ENCODE measurements at places on chromosomes 3 and 15. TPM values are rescaled to one million over a fixed set of nuclear protein-coding genes. Genes with fewer than 3 reads are reported as not detected.

GRCh38 chr3:16741890-16742289 is 136.7 kb upstream of the DAZL start:
- no peak for DNase-seq

The INKA1 gene
- total RNA-seq: not detected

The LYZL4 gene
- total RNA-seq: not detected

GRCh38 chr3:66115858-66116654 is 77.3 kb upstream of the MAGI1 start:
- DNase-seq: peak; percentile 75

- no peak for DNase-seq
These were observed 58.1 kb downstream of the SLC6A6 start for GRCh38 chr3:14460342-14461005.

GRCh38 chr3:139944256-139944910 is 9.4 kb downstream of the CLSTN2 start:
- no peak for DNase-seq

DNA sequence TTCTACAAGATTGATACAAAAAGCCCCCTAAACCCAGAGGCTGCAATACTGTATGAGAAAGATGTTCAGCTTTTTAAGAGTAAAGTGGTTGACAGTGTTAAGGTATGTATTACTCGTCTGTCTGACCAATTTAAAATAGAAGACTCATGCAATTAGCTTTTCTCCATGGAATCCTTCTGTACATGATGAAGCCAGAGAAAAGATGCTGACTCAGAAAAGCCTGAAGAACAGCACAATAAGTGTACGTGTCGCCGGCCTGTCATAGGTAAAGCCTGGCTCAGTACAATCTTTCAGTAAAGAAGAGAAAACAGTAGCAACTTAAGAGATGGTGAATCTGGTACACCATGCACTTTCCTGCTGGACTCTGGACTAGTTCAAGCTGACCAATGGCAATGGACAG is 16.4 kb downstream of the NEK4 start:
- DNase-seq: no peak

- peak; percentile 67 for DNase-seq
These were observed 26.3 kb upstream of the MTHFS start for GRCh38 chr15:79923079-79923514.

DNA sequence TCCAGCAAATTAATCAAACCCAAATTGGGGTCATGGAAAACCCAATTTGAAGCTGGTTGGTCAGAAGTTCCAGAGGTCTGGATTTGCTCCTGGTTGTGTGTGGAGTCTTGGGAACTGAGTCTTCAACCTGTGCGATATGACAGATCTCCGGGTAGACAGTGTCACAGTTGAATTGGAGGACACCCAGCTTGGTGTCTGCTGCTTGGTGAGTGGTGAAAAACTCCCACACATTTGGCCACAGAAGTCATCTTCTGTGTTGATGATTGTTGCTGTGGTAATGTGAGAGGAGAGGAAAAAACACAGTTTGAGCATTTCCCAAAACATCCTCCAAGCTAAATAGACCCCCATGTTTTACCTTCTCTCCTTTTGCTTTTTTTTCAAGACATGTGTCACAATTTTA is 218.1 kb downstream of the TP63 start:
- DNase-seq: no peak

DNA sequence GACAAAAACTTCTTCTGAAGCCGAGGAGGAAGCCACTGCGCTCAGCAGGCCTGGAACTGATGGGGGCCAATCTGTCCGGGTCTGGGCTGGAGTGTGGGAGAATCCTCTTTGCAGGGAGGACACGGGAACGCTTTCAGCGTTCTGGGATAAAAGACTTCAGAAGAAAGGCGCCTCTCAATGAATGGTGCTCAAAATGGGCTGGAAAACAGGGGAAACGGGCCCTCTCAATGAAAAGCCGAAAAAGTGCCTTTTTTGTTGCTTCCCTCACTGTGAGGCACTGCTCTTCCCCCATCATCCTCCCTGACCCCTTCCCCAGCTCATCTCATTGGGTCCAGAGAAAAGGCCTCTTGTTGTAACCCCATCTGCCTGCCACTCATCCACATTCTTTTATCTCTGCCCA is 119.5 kb upstream of the LRIG1 start:
- DNase-seq: no peak

DNA sequence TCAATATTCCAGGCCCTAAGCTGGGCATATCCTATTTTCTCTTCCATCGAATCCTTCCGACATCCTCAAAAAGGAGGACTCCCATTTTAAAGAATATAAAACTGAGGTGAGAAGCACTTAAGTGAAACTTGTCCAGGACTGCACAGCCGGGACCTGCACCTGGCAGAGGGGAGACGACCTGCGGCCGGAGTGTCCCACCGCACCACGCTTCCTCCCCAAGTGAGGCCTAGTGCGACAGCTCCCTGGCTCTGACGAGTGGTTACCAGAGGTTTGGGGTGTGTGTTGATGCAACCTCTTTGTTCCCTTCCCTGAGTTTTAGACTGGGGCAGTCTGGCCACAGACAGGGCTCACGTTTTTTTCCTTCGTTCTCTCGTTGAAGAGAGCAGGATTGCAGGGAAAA is 24.9 kb upstream of the ATP2B2 start:
- no peak for DNase-seq

GRCh38 chr15:39555885-39556284 is 25.0 kb upstream of the THBS1 start:
- no peak for DNase-seq

DNA sequence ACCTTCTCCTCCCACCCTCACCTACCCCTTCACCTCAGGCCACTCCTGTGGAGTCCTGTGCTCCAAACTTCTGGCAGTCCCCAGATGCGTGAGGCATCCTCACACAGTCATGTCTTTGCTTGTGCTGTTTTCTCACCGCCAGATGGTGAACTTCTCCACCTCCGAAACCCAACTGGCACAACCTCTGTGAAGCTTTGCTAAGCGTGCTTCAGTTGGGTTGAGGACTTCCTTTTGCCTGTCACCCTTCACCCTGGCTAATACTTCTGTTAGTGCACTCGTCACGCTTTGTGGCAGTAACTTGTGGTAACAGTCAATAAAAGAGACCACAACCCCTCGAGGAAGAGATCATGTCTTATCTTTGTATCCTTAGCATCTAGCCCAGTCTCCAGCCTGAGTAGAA is 42.0 kb upstream of the SKOR1 start:
- DNase-seq: no peak

GRCh38 chr3:23816721-23817120 is 11.0 kb downstream of the UBE2E1 start:
- DNase-seq: no peak

GRCh38 chr15:78438619-78439285 is 736 bp downstream of the IREB2 start:
- no peak for DNase-seq

- DNase-seq: no peak
These were observed 18.9 kb upstream of the COPG1 start for GRCh38 chr3:129230311-129231019.

- DNase-seq: no peak
These were observed 2.9 kb downstream of the THBS1 start for GRCh38 chr15:39583596-39584265.

The ANKRD63 gene
- total RNA-seq: 0.28 TPM

DNA sequence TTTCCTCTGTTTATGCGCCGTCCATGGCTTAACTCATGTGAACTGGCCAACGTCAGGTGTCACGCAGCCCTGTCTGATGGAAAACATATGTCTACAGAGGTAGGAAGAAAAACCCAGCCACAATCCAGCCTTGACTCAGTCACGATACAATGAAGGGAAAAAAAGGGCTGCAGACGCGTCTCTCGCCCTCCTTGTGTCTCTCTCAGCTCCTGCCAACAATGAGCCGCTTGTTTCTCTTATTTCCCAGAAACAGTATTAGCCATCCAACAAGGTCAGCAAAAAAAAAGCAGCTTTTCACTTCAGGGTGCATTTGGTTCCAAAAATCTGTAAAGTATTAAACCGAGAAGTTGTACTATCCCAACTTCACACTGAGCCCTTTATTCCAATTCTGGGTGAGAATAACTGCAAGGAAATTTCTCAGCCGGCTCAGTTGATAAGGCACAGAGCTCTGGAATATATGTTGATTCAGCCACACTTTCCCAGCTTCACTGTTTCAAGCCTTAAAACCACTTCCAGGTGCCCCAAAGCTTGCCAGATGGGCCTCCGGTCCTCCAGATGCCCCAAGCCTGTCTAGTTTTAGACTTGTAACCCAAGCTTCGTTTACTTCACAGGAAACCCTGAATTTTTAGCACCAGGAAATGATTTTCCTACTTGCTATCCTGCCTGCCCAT is 79.4 kb downstream of the TM4SF4 start:
- no peak for DNase-seq

The CLEC3B gene
- 1.1 TPM for total RNA-seq

The APOD gene
- 62.0 TPM for total RNA-seq

The CAMK2N2 gene
- total RNA-seq: 0.66 TPM

GRCh38 chr3:89038869-89039268 is 68.6 kb upstream of the EPHA3 start:
- no peak for DNase-seq

DNA sequence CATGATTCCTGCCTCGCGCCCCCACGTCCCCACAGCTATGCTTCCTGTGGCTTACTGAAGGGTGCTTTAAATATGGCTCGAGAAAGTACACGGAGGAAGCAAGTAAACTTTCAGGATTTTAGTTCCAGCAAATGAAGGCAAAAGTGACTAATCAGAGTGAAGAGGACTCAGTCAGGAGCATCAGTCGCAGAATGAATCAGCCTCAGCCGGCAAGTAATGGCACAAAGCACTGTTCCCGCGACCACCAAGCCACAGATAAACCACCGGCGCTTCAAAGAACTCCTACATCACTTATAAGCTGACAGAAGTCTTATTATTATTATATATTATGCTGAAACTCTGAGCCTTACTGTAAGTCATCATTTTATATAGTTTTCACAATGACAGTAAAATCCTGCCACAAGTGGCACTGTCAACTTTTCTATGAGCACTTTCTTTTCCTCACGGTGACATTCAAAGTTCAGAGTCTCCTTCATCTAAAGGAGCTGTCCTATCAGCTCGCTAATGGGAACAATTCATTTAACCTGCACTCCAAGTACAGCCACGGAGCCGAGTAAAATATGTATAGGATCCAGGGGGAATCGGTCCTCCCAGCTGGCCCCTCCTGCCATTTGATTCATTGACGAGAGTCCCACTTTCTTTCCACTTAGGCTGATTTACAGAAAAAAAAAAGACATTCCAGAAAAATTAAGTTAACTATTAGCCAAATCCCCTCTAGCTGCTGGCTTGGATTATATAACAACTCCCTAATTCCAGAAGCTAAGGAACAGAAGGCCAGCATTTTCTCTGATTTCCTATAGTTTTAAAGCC is 217.0 kb upstream of the ICE2 start:
- no peak for DNase-seq

DNA sequence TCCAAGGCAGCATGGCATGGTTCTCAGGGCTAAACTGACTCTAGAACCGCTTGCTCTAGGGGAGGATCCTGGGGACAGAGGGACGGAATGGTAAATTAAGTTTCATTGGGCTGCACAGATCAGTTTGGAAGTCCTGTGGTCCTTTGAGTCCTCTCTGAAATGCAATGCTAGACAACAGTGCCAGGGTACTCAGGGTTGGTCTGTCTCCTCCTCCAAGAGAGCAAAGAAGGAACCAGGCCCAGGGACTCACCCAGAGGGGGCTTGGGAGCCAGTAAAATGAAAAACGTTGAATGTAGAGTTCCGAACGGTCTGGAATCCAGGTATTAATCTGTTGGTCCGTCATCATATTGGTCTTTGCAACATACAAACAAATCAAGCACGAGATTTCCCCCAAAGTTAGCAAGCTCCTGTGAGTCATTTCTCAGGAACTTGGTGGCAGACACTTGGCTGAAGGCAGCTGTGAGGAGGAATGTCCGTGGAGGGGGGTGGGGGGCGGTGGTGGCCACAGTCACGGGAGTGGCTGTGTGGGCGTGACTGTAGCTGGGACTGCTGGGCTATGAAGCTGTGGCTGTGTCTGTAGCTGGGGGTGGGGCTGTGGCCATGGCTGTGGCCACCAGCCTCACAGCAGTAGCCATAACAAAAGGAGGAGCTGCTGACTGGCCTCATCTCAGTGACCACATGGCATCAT is 361.0 kb downstream of the SHQ1 start:
- peak; percentile 54 for DNase-seq

GRCh38 chr3:186315581-186316354 is 46.3 kb downstream of the DGKG start:
- no peak for DNase-seq

The DET1 gene
- 2.0 TPM for total RNA-seq

The SSUH2 gene
- 7.6 TPM for total RNA-seq

- DNase-seq: no peak
These were observed 61.7 kb upstream of the PTX3 start for GRCh38 chr3:157374933-157375332.

DNA sequence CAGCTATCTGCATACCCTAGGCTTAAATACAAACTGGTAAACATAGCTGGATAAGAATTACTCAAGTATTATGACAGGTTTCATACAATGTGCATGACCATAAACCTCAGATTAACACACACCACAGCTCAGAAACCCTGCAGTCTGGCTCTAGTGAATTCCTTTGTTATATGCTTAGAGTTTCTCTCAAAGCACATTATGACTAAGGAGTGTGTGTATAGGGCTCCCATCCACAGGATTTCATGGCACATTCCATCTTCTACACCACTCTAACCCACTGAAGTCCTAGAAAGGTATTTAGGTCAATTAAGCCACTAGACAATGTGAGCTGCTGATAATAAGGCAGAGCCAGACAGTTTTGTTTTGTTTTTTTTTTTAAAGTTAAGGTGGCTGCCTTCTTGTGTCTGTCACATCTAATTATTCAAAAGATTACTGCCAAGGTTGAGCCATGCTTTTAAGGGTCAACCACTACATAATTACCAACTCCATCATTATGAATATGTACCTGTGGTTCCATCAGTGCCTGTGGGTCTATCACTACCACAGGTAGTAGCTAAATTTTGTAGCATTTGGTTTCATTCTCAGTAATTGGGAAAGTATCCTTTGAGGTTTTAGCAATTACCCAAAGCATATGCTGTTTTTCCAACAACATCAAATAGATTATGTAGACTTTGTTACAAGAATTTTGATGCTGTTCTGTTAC is 107.0 kb downstream of the ALCAM start:
- DNase-seq: no peak

The CDCP1 gene
- total RNA-seq: 25.0 TPM

The TTC21A gene
- 6.9 TPM for total RNA-seq

- DNase-seq: no peak
These were observed 21.6 kb downstream of the LYSMD4 start for GRCh38 chr15:99711625-99712024.

DNA sequence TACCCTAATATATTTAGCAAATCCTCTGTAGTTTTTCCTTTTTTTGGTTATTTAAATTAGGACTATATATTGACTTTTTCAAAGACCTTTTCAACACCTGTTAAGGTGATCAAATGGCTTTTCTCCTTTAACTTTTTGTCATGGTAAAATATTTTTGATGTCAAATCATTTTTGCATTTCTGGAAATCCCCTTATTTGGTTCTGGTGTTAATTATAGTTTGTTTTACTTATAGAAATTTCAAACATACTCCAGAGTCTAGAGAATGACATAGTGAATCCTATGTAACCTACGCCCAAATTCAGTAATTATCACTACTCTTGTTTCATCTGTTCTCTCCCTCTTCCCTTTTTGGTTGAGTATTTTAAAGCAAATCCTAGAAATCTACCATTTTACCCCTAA is 121.3 kb upstream of the TBL1XR1 start:
- DNase-seq: no peak

The RYR3 gene
- not detected for total RNA-seq

Data from Caco-2 (cell line).